Transverse colon (tissue), 4 donors: ENCODE measurements at places on chromosomes 3 and 15. TPM values are rescaled to one million over a fixed set of nuclear protein-coding genes. Genes with fewer than 3 reads are reported as not detected.
A peak's percentile ranks its signal among the peaks of the same experiment; 100 is the strongest.

The PRTG gene
- 0.68 TPM for total RNA-seq

The ANKRD63 gene
- not detected for total RNA-seq

- no peak overlapping the region for H3K27ac ChIP-seq
- peaks cover 16% of the 10 kb centered on the region for H3K4me1 ChIP-seq
- no peak for DNase-seq
- H3K4me3 ChIP-seq = no peak overlapping the region
- H3K36me3 ChIP-seq = no peaks in the 10 kb centered on the region
- H3K27me3 ChIP-seq = no peaks in the 10 kb centered on the region
Measured at GRCh38 chr15:31084176-31084575, 17.3 kb downstream of the TRPM1 start.

DNA sequence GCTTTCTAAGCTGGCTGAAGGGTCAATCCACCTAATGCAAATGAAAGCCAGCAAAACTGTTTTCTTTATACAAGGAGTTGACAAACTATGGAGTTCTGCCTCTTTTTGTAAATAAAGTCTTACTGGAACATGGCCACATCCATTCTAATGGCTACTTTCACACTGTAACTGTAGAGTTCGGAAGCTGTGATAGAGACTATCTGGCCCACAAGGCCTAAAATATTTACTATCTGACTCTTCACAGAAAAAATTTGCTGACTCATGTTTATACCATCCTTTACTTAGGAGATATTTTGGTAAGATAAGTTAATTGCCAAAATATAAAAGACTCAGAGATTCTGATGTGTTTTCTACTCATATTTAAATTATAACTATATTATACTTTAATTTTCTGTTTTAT is 93.7 kb upstream of the GK5 start:
- no peaks in the 10 kb centered on the region for H3K27me3 ChIP-seq
- no peak overlapping the region for H3K27ac ChIP-seq
- no peak for DNase-seq
- no peaks in the 10 kb centered on the region for H3K4me1 ChIP-seq
- H3K4me3 ChIP-seq = no peak overlapping the region
- H3K36me3 ChIP-seq = peaks cover 16% of the 10 kb centered on the region

DNA sequence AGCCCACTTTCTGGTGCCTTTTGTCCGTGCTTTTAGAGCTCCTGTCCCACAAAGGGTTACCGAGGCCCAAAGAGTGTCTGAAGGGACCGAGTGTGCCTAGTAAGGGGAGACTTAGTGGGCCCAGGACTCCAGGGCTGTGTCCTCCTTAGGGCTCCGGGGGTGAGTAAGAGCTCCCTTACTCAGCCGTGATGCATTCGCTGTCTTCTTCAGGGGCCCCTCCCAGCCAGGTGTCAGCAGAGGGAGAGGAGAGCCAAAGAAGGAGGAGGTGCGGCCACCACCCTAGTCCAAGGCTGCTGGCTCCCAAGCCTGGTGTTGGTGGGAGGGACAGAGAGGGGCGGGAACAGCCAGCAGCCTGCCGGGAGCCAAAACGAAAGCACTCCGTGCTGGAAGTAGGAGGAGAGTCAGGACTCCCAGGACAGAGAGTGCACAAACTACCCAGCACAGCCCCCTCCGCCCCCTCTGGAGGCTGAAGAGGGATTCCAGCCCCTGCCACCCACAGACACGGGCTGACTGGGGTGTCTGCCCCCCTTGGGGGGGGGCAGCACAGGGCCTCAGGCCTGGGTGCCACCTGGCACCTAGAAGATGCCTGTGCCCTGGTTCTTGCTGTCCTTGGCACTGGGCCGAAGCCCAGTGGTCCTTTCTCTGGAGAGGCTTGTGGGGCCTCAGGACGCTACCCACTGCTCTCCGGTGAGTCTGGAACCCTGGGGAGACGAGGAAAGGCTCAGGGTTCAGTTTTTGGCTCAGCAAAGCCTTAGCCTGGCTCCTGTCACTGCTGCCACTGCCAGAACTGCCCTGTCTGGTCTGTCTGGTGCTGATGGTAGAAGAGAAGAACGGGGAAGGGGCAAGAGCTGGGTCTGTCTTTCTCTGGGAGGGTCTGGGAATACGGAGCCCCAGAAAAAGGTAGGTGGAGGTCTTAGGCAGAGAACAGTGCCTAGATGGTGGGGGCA is at the start of gene IL17RC:
IL17RC (plus strand) TSS at position 365 of the 947 bp plus-strand sequence; CDS start at position 583, 218 bp downstream.
- H3K27ac ChIP-seq = peak within 1 kb of the TSS; percentile 93
- H3K4me1 ChIP-seq = peaks cover 38% of the 10 kb centered on the region
- H3K27me3 ChIP-seq = no peaks in the 10 kb centered on the region
- peak within 1 kb of the TSS; percentile 53 for H3K4me3 ChIP-seq

- no peak overlapping the region for H3K4me3 ChIP-seq
- peaks cover 21% of the 10 kb centered on the region for H3K4me1 ChIP-seq
- no peaks in the 10 kb centered on the region for H3K36me3 ChIP-seq
- peak overlapping the region; percentile 69 for H3K27ac ChIP-seq
- DNase-seq = peak; percentile 91
Measured at GRCh38 chr15:76366714-76367113, 30.1 kb downstream of the ISL2 start.

DNA sequence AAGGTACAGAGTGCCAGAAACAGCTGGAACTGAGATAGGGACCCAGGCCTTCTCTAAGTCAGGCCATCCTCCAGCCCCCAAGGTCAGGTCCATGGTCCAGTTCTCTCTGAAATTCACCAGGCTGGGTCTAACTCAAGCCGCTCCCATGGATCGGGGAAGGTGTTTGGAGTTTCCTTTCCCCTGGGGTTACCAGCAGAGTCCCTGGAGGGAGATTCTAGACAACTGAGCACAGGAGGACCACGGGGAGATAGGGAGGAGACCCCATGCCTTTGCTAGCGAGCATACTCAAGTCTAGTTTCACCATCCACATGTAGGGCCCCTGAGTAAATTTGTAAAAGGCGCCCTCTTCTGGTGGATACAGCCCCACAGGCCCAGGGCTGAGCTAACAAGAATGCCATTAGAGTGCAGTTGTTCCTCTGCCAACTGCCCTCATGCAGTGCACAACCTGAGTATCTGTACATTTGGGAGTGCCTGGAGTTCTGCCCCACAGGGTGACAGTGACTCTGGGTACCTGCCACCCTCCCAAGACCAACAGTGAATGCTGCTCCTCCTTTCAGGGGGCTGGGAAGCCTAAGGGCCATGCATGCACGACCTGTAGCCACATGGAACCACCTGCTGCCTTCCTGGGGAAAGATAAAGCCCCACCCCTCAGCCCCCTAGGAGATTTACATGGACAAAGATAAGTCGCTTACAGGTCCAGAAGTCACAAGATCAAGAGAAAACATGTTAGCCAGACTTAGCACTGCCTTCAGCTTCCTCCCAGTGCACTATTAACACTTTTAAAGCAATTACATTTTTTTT is 89.0 kb downstream of the IQSEC1 start:
- DNase-seq = peak; percentile 78
- H3K4me3 ChIP-seq = no peak overlapping the region
- no peaks in the 10 kb centered on the region for H3K27me3 ChIP-seq
- H3K27ac ChIP-seq = no peak overlapping the region

GRCh38 chr15:33026614-33027013 is 167.9 kb downstream of the FMN1 start:
- no peaks in the 10 kb centered on the region for H3K27me3 ChIP-seq
- H3K27ac ChIP-seq = no peak overlapping the region
- peaks cover 53% of the 10 kb centered on the region for H3K4me1 ChIP-seq
- DNase-seq = no peak

GRCh38 chr3:54817628-54818027 is 110.2 kb downstream of the LRTM1 start:
- no peaks in the 10 kb centered on the region for H3K36me3 ChIP-seq
- no peak overlapping the region for H3K27ac ChIP-seq
- DNase-seq = no peak
- no peaks in the 10 kb centered on the region for H3K27me3 ChIP-seq
- H3K4me3 ChIP-seq = no peak overlapping the region
